BE2C (cell line): ENCODE measurements at places on chromosomes 4 and X.

DNA sequence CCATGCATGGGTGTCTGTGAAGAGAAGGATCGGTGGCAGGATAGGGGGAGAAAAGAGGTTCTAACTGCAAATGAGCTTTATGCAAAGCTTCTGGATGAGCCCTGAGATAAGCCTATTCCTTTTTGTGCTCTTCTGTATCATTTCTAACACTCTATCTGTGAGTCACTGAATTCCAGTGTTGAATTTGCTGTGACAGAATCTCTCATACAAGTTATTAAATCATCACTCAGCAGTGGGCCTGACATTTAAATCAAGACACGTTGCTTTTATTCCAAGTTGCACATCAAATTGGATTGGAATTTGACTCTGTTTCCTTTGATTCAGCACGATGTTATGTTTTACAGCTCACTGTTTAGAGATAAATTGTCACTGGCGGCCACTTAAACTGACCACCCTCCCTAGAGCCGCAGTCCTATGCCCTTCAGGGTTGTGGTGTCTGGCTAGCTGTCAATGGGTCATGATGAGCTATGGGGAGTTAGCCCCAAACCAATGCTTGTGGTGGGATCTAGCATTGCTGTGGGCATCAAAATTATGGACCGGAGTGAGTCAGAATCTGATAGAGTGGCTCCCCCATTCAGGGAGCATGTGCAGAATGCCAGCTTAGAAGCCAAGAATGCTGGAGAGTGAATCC is 42.7 kb downstream of the LHFPL1 start:
- no peak for DNase-seq

DNA sequence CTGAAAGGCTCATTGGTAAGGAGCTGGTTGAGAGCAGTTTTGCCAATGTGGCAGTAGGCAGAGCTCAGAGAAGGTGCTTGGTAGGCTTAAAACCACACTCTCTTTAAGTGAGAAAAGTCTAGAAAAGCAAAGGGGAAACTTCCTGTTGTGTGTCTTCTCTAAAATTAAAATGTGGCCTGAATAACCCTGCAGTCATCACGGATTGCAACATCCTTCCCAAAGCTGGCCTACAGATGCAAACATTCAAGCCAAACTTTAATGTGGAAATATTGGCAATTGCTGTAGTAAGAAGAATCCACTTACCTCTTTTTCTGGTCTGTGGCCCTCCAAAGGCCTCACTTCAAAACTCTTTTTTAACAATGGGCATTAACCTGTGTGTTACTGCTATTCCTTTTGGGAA is 348.5 kb downstream of the OPHN1 start:
- DNase-seq: no peak

DNA sequence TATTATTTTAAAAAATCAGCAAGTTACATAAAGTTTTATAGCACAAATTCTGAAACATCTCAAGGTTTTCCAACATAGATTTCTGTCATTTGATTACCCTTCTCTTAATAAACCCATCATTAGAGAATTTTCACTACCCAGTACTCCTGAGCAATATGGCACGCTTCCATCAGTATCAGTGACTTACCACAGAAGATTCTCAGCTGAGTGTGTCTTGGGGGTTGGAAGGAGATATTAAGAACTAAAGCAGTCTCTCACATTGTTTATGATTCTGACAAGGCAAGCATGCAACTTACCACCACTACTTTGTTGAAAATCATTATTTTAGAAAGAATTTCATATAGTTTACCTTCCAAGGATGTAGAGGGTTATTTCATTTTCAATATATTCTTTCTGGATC is 67.7 kb downstream of the INPP4B start:
- no peak for DNase-seq

DNA sequence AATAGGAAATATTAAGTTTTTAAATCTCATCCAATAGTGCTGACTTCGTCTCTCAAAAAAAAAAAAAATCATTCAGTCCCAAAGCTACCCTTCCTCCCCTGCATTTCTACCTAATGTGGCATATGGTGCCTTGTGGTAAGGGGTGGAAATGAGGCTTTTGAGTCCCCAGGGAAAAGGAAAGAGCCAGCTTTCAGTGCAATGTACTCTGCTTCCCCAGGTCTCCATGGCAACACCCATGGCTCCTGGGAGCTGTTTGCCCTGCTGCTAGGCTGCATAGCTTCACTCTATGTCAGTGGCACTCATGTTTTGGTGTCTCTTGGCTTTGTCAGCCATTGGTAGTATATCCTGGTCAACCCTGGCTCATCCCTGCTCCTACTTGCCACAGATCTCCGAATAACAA is 175.9 kb downstream of the SLC39A8 start:
- DNase-seq: peak; percentile 87

DNA sequence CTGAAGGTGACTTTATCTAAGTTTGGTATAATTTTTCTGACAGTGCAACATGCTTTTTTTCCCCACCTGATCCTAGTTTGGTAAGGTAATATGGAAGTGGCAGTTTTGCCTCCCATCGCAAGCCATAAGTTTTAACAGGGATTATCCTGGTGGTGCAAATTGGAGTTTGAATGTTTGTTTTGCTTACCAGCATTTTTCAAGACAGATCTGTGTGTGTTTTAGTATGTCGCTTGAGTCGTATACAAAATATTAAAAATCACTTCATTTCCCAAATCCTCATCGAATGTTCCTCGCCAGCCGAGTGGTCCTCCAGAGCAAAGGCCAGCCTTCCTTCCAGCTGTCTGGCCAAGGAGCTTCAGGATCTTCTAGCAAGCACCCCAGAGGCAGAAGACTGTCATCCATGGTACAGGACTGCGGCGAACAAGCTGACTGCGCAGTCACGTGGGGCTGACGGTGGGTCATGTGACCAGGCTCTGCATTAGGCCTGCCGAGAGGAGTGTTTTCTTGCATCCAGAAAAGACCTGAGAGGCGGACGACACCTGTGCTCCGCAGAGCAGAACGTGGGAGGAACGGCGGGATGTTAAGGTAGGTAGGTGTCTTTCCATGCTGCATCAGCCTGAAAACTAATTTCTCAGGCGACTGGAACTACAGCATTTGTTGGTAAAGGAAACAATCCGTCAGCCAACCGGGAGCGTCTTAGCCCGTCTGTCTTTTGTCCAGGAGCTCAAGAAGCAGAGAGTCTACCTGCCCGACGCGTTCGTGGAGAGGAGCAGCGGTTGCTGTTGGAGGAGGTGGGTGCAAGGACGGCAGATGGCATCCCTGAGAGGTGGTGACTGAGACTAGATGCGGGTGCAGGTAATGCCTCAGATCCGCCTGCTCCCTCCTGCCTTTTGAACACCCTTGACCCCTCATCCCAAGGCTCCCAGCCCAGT is at the start of gene GPRASP3:
TSS of gene GPRASP3 (plus strand) at position 507 of the 932 bp plus-strand sequence. CDS start 28,253 bp downstream, outside the sequence.
- DNase-seq: peak; percentile 79

GRCh38 chrX:136204571-136204970 is 46.6 kb downstream of the MAP7D3 start:
- no peak for DNase-seq

GRCh38 chr4:88320780-88321373 is 36.5 kb upstream of the PPM1K start:
- no peak for DNase-seq
